GM12891 (cell line): ENCODE measurements at places on chromosomes 4 and X.

- no peak for DNase-seq
Measured at GRCh38 chr4:62455871-62456270, 1255.7 kb downstream of the ADGRL3 start.

DNA sequence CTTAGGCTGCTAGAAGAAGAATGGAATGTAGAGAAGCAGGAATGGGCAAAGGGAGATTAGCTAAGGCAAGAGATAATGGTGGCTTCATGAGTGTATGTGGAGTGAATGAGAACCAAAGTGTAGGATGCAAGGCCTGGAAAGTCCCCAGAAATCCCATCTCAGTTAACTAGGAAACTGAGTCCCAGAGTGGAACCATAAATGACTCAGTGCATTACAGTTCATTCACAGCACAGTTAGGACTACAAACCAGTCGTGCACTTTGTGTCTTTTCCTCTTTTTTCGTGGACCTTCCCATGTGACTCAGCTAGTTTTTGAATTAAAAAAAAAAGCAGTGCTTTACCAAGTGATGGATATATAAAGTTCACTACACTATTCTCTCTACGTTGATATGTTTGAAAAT is 27.7 kb upstream of the REST start:
- DNase-seq, result no peak

- DNase-seq, result no peak
Measured at GRCh38 chrX:68195561-68195960, 237.7 kb downstream of the OPHN1 start.

GRCh38 chrX:55907968-55908607 is 190.5 kb downstream of the RRAGB start:
- DNase-seq, result peak; percentile 19

GRCh38 chr4:166311169-166311568 is 438.1 kb downstream of the TLL1 start:
- no peak for DNase-seq

DNA sequence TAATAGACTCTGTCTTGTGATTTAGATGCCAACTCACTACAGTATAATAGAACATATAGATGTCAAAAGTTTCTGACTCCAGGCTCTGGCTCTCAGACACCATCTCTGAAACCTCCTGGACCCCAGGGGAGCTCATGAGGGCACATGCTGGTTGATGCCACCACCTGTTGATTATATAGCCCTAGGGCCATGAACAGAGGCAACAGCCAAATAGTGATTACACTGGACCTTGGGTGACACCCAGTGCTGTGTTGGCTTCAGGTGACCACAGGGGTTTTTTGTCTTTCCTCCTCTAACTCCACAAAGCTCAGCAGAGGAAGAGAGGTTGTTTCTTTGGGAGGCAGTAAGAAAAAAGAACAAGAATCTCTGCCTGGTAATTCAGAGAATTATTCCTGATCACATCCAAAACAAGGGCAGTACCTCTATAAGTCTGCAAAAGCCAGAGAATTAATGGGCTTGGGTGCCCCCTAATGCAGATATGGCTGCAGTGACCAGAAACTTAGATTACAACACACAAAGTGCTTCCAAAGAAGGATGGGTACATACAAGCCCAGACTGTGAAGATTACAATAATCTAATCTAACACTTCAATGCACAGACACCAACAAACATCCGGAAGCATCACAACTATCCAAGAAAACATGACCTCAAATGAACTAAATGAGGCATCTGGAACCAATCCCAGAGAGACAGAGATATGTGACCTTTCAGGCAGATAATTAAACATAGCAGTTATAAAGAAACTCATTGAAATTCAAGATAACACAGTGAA is 1920.6 kb downstream of the ARAP2 start:
- DNase-seq, result no peak

DNA sequence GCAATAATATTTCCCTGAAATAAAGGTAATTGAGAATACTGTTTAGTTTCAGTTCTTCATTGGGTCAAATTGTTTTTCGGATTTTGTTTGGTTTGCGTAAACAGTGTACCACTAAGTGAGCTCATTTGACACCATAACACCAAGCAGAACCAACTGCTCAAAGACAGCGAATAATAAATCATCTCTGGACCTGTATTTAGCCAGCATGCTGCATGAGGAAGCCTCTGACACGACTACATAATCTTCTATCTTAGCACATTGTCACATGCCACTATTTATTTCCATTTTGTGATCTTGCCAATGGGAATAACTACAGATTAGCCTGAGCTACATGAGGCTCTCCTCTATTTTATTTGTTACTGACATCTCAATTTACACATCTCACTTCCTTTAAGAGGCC is 12.1 kb upstream of the PRKG2 start:
- DNase-seq, result no peak

GRCh38 chr4:121712001-121712651 is 15.3 kb upstream of the ANXA5 start:
- no peak for DNase-seq

DNA sequence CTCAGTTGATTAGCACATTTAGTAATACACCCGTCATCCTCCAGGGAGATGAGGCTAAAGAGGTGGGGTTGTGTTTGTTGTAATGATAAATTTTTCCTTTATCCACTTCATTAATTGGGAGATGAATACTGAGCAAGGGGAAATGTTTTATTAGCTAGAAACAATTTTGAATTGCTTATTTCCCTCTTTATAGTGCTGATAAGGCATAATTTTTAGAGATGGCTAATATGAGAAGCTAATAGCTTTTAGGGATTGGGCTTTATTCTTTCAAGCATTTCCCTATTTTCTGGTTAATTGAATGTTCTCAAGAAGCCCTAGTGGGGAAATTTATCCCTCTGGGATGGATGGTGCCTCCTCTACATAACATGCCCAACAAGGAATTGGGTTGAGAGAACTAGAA is 365.2 kb upstream of the IGFBP7 start:
- DNase-seq, result no peak

DNA sequence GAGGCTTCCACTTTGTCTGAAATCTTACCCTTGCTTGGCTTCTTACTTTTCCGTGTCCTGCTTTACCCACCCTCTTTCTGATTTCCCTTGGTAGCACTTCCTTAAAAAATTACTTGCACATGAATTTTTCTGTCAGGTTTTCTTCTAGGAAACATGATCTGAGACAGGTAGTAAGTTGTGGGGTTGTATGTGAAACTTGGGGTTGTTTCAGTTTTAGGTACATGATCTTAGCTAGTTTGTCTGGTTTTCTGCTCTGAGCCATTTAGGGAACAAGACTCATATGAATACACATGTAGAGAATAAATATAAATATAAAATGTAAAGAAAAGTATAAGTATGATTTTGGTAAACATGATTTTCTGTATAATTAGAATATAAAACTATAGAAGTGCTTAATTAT is 17.4 kb upstream of the ARMCX2 start:
- DNase-seq, result no peak

GRCh38 chr4:177322881-177323280 is 13.2 kb downstream of the NEIL3 start:
- no peak for DNase-seq

GRCh38 chrX:77564823-77565222 is 117.6 kb downstream of the FGF16 start:
- DNase-seq, result no peak

GRCh38 chr4:139175646-139176301 is 1.2 kb downstream of the ELF2 start:
- no peak for DNase-seq

DNA sequence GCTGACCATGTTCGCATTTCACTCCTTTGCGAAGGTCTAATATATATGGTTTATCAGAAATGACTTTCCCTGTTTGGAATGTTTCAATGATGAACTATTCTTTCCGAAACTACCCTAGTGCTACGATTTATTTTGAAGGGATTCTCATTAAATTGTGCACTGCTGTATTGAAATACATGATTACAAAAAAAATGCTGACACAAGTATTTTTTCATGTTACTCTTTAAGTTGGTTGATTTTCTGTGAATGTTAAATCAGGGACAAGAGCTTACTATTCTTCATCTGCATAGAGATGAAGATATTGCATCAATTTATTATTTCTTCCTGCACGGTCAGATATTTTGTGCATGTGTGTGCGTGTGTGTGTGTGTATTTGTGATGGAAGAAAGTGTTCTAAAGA is 731.5 kb upstream of the AGA start:
- DNase-seq, result no peak

- peak; percentile 2 for DNase-seq
Measured at GRCh38 chrX:97234471-97235081, 350.9 kb downstream of the RPA4 start.
